ENCODE measurements at places on chromosomes 3 and 15.

DNA sequence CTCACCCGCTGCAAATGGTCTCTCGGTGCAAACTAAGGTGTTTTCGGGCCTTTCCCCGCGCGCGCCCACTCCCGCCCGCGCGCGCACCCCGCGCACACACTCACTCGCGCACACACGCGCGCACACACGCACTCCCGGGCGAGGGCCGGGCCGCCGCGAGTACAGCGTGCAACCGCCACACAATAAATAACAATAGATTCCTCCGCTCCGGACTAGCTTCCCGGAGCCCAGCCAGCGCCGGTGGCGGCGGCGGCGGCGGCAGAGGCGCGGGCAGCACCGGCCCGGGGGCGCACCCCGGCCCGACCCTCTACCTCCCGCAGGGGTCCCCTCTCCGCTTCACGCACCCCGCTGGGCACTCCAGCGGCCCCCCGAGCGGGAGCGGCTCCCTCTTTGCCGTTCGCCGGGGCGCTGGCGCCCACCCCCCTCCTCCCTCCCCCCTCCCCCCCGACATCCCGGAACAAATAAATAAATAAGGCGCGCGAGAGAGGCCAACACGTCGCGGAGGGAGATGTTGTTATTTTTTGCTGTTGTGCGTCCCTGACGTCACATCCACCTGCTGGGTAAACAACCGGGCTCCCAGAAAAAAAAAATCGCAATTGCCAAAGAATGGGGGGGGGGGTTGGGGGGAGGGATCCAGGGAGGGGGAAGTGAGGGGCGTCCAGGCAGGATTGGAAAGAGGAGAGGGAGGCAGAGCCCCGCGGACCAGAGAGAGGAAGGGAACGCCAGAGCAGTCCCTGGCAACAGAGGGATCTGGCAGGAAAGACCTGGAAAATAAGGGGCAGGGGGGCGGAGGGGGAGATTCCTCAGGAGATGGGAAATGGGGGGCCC lies at the start of gene FOXP1:
Gene FOXP1 (minus strand): TSS at position 163 of the 828 bp plus-strand sequence. CDS start 385,347 bp downstream, outside the sequence.
- DNase-seq: peak; percentile 70

GRCh38 chr3:100650651-100651619 lies 41.5 kb downstream of the ADGRG7 start:
- DNase-seq: no peak

GRCh38 chr15:86677278-86677677 lies 597.6 kb downstream of the AGBL1 start:
- no peak for DNase-seq

DNA sequence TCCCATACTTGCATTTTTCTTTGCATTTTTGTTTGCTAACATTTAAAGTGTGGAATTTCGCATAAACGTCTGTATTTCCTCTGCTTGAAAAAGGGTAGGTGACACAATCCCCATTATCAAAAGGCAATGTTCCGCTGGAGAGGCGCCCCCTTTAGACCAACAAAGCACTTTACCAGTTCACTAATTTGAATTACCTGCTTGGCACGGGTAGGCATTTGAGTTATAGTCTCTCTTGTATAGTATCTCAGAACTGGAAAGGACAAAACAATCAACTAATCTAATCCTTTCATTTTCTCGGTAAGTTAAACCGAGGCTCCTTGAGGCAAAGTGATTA lies 775 bp upstream of the CCDC39 start:
- DNase-seq: peak; percentile 41

GRCh38 chr15:67884514-67885174 lies 44.8 kb upstream of the RNU6-1 start:
- peak; percentile 76 for DNase-seq

DNA sequence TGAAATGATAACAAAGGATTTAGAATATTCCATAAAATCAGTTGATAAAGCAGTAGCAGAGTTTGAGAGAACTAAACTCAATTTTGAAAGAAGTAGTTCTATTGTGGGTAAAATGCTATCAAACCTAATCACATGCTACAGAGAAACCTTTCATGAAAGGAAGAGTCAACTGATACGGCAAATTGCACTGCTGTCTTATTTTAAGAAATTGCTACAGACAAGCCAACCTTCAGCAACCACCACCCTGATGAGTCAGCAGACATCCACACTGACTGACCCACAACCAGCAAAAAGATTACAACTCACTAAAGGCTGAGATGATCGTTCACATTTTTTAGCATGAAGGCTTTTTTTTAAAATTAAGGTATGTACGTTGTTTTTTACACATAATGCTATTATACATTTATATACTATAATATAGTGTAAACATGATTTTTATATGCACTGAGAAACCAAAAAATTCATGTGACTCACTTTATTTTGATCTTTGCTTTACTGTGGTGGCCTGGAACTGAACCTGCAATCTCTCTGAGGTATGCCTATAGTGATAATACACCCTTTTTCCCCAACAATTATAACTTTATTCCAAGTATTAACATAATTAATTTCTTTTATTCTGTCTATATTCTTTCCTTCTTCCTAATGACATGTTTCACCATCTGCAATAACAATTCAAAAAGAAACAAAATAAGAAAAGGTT lies 109.9 kb downstream of the TBC1D5 start:
- no peak for DNase-seq

DNA sequence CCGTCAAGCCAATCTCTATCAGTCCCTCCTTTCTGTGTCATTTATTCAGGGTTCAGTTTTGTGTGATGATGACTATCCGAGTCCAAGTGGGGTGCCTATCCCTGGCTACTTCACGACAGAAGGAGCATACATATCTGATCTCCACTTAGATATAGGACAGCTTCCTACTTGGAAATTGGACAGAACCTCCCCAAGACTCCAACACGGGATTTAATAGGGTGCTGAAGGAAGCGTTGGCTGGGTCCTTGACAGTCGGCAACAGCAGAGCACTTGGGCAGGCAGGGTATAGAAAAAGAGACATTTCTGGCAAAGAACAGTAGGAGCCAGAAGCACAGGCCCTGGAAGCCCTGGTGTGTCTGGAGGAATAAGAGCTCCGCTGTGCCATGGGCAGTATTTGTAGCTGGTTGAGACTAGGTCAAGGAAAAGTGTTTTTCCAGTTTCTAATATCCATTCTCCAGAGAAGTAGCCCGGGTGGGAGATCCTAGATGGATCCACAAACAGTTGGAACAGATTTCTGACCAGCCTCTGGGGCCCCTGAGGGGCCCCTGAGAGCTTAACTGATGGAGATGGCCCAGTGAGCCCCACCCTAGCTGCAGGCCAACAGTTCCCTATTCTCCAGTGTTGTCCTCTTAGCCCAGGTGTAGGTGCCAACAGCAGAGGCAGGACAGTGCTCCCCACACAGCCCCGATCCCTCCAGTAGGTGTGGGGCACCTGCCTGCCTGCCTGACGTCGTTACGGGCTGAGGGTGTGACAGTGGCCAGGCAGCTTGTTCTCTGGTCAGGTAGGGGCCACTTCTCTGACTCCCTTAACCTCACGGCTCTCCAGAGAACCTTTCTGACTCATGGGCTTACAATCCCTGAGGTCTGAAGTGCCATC lies 130.8 kb downstream of the CHCHD6 start:
- DNase-seq: no peak

DNA sequence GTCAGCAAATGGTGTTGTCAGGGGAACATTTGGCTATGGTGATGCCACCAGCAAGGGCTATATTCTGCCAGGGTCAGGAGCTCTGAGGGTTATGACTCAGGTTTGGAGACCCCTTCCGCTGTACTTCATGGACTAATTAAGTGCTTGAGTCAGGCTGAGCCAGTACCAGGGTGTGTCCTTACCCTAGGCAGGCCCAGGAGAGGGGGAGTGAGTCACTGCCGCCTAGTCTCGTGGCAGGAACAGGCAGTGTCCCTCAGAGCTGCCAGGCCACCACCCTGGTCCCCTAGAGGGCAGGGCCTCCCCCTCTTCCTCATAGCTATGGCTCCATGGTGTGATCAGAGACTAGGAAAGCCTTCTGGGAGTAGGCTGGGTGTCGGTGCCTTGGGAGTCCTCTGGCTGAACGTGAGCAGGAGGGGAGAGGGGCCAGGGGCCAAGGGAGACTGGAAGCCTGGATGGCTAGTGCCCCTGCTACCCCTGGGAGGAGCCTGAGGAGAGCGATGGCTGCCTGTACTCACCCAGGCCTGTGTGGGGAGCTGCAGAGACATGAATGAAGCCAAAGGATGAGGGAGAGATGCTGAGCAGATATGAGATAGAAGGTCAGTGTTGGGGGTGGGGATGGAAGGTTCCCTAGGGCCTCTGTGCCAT lies 10.6 kb downstream of the MAPKAPK3 start:
- DNase-seq: peak; percentile 66

DNA sequence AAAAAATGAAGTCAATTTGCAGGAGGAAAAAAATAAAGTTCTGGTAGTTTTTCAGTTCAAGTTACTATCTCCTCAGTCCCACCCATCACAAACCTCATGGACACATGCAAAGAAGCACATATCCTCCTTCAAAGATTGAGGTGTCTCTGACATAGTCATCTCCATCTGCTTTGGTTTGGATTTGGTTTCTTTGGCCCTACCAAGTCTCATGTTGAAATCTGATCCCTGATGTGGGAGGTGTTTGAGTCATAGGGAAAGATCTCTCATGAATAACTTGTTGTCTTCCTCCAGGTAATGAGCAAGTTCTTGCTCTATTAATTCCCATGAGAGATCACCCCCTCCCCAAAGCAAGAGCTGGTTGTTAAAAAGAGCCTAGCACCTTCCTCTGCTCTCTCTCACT lies 446.8 kb downstream of the IGSF11 start:
- no peak for DNase-seq

- peak; percentile 54 for DNase-seq
Observed at GRCh38 chr3:82133070-82133606, 371.7 kb upstream of the GBE1 start.

GRCh38 chr15:82846621-82847020 lies 37.2 kb downstream of the WHAMM start:
- DNase-seq: no peak

- DNase-seq: no peak
Observed at GRCh38 chr3:46381625-46382024, 10.9 kb downstream of the CCR5 start.

DNA sequence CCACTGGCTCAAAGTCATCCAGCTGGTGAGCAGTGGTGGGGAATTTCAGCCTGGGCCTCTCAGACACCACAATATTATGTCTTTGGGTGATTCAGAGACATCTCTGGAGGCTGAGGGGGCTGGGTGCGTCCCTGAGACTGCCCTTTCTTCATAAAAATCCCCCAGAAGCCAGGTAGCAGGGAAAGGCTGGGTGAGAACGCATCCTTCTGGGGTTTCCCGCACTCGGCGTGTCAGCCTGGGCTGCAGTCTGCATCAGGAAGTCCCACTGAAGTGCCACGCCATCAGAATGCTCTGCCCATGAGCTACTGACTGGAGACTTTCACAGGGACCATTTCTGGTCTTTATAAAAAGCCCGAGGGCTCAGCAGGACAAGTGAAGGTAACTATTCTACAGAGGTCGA lies 148.8 kb upstream of the SLC6A11 start:
- no peak for DNase-seq

GRCh38 chr15:41603941-41604911 lies 45.2 kb downstream of the TYRO3 start:
- peak; percentile 79 for DNase-seq

- no peak for DNase-seq
Observed at GRCh38 chr3:8780279-8780678, 10.9 kb upstream of the OXTR start.

GRCh38 chr3:16864610-16865313 lies 20.0 kb upstream of the PLCL2 start:
- DNase-seq: no peak

DNA sequence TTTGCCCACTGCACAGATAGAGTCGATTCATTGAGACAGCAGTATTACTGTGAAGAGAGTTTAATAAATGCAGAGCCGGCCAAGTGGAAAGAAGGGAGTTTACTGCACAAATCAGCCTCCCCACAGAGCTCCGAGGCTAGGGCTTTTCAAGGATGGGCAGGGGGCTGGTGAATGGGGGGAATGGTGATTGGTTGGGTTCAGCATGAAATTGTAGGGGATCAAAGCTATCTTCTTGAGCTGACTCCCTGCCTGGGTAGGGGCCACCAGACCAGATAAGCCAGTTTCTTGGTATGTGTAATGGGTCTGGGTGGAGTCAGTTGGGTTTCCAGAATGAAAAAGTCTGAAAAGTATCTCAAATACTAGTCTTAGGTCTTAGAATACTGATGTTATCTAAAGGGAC lies 66.6 kb downstream of the SYNPR start:
- peak; percentile 29 for DNase-seq

- no peak for DNase-seq
Observed at GRCh38 chr3:143826296-143826695, 22.0 kb downstream of the SLC9A9 start.

DNA sequence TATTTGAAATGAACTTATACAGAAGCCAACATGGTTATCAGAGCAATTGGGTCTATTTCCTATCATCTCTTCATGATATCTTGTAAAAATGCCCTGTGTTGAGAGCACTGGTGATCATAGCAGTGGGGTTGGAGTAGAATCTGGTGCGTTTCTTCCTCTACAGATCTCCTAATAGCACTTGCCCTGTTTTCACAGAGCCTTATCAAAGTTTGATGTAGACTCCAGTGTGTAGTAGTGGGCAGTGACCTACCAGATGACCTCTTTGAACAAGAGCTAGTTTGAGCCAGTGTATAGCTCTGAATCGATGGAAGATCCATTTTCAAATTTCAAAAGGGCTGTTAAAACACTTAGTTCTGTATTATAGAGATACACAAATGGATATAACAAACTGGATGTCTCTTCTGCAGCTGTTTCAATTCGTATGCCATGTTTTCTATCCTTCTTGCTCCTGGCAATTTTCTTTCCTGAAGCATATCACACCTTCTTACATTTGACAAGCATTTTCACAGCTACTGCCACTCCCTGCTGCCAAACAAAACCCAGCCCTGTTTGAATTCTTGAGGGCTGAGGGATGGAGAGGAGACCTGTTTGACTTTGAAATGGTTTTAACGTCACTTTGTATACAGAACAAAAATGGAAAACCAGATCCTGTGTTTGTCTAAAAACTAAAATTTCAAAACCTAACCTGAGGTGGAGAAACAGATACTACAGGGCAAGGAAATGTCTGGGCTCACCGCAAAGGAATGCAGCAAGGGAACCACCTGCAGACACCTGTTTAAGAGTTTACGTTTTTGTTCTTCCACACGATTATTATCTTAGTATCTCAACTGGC lies 354.5 kb upstream of the TPRG1 start:
- no peak for DNase-seq

- DNase-seq: no peak
Observed at GRCh38 chr15:64642875-64643274, 132.5 kb downstream of the RBPMS2 start.

DNA sequence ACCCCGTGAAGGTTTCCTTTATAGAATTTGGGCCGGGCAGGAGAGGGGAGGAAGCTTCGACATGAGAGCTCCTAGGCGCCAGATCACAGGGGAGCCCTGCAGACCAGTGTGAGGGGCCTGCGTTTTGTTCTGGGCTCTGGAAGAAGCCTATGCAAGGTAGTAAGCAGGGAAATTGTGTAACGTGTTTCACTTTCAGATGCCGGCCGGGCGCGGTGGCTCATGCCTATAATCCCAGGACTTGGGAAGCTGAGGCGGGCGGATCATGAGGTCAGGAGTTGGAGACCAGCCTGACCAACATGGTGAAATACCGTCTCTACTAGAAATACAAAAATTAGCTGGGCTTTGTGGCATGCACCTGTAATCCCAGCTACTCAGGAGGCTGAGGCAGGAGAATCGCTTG lies 65.2 kb downstream of the GABRG3 start:
- no peak for DNase-seq

- DNase-seq: peak; percentile 61
Observed at GRCh38 chr15:57340682-57341259, 35.5 kb upstream of the CGNL1 start.

Measured in WTC11 (cell line).